ENCODE measurements at places on chromosomes 1 and 21.
A peak's percentile ranks its signal among the peaks of the same experiment; 100 is the strongest.

GRCh38 chr1:181392133-181392532 lies 91.2 kb upstream of the CACNA1E start:
- no peak for ATAC-seq

- ATAC-seq = peak; percentile 36
Observed at GRCh38 chr1:229408458-229409037, 25.3 kb downstream of the ACTA1 start.

GRCh38 chr1:3620708-3621107 lies 4.1 kb upstream of the TPRG1L start:
- ATAC-seq = no peak

DNA sequence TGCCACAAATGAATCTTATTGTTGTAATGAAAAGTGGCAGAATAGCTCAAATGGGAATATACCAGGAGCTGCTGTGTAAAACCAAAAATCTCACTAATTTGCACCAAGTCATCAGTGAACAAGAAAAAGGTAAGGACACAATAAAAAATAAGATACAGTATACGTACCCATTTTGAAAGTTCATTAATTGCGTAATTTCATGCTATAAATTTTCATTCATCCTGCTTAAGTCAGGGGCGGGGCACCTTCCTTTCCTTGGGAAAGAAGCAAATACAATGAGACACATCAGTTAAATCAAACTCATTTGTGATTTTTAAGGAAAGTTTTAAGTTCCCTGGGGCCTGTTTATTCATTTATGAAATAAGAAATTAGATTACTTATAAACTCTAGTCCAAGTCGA lies 65.4 kb downstream of the HSPA13 start:
- no peak for ATAC-seq
